Cortex of kidney (tissue), 1 donor: ENCODE measurements at places on chromosomes 1 and 21.

GRCh38 chr21:45223236-45224185 lies 64.2 kb downstream of the POFUT2 start:
- no peak for DNase-seq

GRCh38 chr1:214028095-214028494 lies 40.3 kb downstream of the PROX1 start:
- no peak for DNase-seq

DNA sequence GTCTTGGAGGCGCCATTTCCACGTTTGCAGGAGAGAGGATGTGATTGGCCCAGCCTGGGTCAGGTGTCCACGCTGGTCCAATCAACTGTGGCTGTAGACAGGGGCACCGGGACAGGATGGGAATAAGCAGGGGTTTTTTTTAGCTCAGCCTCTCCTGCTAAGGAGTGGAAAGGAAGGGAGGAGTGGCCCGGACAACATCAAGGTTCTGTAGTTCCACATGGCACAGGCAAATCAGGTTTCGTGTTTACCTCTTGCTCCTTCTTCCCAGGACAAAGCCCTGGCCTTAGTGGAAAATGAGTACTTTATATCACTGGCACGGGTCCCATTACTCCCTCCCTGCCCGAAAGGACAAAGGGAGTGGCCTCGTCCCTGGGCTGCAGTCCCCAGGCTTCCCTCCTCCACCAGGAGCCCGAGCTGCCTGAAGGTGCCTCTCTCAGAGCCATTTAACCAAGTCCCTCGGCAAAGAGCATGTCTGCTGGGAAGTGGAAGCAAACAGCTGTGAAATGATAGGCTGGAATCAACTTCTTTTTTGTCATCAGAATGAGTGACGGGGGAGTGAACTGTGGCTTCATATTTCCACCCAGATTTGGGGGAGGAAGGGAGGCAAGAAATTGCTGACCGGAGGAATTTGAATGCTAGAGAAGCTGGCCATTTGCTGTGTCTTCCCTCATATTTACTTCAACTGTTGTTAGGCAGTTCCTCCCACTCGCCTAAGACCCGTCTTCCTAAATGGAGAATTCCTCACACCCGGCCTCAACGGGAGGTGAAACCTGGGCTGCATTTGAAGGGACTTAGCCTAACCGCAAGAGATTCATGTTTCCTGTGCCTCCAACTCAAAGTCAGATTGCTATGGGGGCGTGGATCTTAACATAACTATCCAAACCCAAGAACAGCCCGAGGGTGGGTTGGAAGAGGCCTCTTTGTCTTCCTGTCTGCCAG lies 84.9 kb upstream of the SLC44A3 start:
- no peak for DNase-seq

DNA sequence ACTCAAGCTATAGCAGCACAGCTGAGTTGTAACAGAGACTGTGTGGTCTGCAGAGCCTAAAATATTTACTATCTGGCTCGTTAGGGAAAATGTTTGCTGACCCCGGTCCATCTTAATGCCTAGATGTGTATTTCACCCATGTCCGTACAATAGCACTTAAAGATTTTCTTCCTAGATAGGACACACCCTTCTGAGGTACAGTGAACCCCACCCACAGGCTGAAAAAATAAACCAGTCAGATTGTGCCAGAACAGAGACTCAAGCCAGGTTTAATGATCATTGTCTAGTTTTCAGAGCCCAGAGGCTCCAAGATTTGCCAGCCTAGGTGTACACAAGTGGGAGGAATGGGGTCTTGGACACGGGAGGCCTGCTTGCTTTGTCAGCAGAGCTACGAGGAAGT lies 5.6 kb downstream of the AMIGO1 start:
- no peak for DNase-seq

- DNase-seq = no peak
These were observed 69.1 kb downstream of the RUSC1 start for GRCh38 chr1:155389826-155390225.

- DNase-seq = no peak
These were observed 75.7 kb upstream of the RAB4A start for GRCh38 chr1:229195246-229195645.

DNA sequence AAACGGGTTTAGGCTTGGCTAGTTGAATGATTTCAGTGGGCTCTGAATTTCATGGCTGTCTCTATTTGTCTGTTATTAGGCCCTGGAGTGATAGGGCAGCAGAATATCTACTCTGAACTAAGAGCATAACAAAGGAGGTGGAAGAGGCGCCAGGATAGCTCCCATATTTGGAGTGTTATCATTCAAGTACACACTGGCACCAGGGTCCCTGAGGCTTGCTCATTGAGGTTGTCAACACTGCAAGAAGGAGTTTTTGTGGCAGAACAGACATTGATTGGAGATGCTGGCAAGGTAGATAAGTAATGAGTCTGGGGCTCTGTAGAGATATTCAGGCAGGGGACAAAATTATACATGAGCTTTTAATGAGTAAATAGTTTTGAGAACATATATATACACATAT lies 1748.4 kb downstream of the MRPL39 start:
- DNase-seq = no peak

DNA sequence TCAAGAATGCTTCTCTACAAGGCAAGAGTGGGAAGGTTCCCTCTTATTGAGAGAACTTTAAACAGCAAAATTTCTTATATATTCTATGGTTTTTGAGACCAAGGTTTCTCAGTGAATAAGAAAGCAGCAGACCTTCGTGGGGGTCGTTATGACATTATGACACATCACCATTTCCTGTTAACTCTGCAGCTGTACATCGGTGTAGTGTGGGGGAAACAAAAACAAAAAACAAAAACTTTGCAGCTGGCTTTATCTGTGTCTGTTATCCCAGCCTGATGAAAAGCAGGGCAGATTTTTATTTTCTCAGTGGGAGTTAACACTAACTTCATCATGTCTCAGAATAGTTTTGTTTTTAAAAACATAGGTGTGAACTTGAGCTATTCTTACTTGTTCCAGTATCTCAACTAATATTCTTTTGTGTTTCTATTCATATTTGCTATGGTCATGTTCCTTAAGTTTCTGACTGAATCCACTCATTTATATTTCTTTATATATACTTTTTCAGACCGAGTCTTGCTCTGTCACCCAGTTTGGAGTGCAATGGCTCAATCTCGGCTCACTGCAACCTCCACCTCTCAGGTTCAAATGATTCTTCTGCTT lies 2.1 kb downstream of the SDE2 start:
- no peak for DNase-seq

- no peak for DNase-seq
These were observed 191.7 kb upstream of the NFIA start for GRCh38 chr1:60890664-60891063.
